ENCODE measurements at places on chromosomes 5 and 9.

GRCh38 chr9:90002397-90003271 is 397.8 kb downstream of the GADD45G start:
- no peak for DNase-seq

DNA sequence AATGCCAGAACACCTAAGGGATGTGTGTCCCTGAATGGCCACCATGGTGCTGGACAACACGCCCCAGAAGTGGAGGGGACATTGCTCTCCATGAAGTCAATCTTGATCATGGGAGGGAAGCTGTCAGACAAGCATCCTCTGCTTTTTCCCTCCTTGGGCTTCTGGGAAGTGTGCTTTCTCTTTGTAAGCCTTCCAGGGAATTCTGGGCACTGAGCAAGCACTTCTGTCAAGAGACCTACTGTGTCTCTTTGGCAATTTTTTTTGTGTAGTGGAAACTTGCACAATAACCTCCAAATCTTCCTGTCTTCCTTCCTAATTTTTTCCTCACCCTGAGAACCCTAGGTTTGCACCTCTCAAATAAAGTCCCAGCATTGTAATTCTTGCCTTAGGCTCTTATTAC is 132.0 kb downstream of the SEC61B start:
- no peak for DNase-seq

DNA sequence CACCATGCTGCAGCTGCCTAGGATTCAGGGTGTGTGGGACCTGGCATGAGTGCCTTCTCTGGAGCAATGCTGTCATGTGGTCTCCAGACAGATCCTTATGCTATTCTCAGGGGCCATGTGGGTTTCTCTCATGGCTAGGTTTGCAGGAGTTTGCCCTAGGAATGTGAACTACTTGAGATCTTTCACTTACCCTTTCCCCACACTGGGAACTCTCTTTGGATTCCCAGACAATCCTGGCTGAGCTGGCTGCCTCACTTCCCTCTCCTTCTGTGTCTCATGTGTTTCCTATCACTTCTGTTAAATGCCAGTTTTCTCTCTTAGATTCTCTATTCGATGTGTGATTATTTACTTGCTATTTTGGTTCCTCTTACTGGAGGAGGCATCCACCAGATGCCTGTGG is 270.2 kb upstream of the RASA1 start:
- DNase-seq = no peak

GRCh38 chr5:86232246-86232645 is 385.5 kb upstream of the COX7C start:
- DNase-seq = no peak

DNA sequence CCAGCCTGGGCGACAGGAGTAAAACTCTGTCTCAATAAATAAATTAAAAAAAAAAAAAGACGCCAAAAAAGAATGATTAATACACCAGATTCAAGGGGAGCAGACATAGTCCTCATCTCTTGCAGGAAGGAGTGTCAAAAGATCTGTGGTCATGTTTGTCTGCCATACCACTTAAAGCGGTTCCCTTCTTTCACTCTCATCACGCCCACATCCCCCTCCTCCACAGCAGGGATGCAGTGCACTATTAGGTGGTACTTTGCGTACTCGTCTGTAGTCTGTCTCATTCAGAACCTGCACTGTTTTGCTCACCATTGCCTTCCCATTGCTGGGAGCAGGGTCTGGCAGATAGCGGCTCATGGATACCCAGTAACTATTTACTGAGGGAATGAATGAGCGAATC is 11.2 kb downstream of the CDHR2 start:
- DNase-seq = no peak

- no peak for DNase-seq
Measured at GRCh38 chr9:79007701-79008483, 563.9 kb upstream of the TLE4 start.

- no peak for DNase-seq
Measured at GRCh38 chr9:35105571-35106342, 2.8 kb upstream of the STOML2 start.

- DNase-seq = peak; percentile 40
Measured at GRCh38 chr5:26569241-26569928, 469.0 kb downstream of the CDH9 start.

DNA sequence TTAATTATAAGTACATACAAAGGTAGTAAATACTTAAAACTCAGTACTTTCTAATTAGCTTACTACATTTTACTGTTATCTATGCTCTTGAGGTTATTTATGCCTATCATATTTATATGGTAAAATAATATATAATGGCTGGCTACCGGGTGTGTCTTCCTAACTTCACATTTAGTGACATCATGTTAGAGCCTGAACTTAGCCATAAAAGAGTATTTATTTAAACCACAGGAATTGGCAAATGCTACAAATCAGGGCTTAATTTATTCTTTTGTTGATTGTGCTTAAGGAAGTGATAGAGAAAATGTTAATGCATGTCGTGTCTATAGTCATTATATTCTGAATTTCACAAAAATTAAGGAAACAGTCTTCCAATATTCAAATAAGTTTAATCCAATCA is 73.1 kb downstream of the NDUFAF2 start:
- DNase-seq = no peak

- no peak for DNase-seq
Measured at GRCh38 chr9:26684029-26684428, 208.6 kb downstream of the CAAP1 start.

DNA sequence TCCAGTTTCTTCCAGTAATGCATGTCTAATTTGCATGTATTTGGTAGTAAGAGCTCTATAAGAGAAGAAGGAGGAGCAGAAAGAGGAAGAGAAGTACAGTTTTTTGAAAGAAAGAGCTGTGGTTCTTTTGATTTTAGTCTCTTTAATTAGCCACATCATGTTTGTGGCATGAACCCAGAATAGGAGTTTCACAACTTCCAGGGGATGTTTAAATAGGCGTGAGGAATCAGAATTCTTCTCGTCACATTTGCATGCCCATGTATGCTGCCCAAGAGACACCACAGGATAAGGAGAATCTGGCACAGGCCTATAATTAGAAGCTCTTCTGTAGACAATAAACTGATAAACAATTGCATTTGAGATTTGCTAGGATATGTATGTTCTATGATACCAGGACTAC is 78.7 kb downstream of the GAS1 start:
- DNase-seq = no peak

- no peak for DNase-seq
Measured at GRCh38 chr5:10637944-10638343, 74.1 kb downstream of the ANKRD33B start.

Data from right lobe of liver (tissue), 6 donors.